ENCODE measurements at places on chromosomes 7 and 10.

DNA sequence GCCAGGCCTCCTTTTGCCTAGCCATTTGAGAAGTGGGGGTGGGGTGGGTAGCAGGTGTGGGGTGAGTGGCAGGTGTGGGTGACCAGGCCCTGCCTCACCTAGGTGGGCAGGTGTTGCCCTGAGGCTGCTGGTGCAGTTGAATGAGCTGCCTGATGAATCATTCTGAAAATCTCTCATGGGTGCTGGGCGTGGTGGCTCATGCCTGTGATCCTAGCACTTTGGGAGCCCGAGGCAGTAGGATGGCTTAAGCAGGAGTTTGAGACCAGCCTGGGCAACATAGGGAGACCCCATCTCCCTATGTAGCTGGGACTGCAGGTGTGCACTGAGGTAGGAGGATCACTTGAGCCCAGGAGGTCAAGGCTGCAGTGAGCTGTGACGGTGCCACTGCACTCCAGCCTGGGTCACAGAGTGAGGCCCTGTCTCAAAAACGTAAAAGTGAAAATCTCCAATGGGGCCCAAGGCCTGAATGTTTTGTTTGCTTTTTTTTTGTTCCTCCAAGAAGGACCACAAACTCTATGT, 17.7 kb downstream of the TSPAN14 start:
- H3K36me3 ChIP-seq: no peaks in the 10 kb centered on the region
- no peaks in the 10 kb centered on the region for H3K27me3 ChIP-seq
- H3K4me1 ChIP-seq: peaks cover 4% of the 10 kb centered on the region
- no peak overlapping the region for H3K27ac ChIP-seq
- no peak overlapping the region for H3K4me3 ChIP-seq

GRCh38 chr7:132280335-132280734, 295.9 kb downstream of the PLXNA4 start:
- H3K4me3 ChIP-seq: no peak overlapping the region
- H3K27ac ChIP-seq: no peak overlapping the region
- no peak for DNase-seq

GRCh38 chr10:18104223-18104872, 35.9 kb upstream of the CACNB2 start:
- no peak overlapping the region for H3K4me3 ChIP-seq
- no peaks in the 10 kb centered on the region for H3K27me3 ChIP-seq
- peak; percentile 64 for DNase-seq
- no peaks in the 10 kb centered on the region for H3K4me1 ChIP-seq
- H3K36me3 ChIP-seq: no peaks in the 10 kb centered on the region

DNA sequence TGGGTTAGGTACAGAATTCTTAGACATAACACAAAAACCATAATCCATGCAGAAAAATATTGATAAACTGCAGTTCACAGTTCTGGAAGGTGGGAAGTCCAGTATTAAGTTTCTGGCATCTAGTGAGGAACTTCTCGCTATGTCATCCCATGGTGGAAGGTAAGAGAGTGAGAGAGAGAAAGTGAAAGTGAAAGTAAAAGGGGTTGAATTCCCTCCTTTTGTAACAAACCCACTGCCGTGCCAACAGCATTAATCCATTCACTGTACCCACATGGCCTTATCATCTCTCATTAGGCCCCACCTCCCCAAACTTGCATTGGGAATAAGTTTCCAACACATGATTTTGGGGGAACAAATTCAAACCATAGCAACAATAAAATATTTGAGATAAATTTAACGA, 17.1 kb downstream of the ZNF485 start:
- no peaks in the 10 kb centered on the region for H3K36me3 ChIP-seq
- no peak overlapping the region for H3K27ac ChIP-seq
- H3K4me1 ChIP-seq: no peaks in the 10 kb centered on the region
- no peaks in the 10 kb centered on the region for H3K27me3 ChIP-seq
- no peak for DNase-seq

- H3K27me3 ChIP-seq: no peaks in the 10 kb centered on the region
- no peaks in the 10 kb centered on the region for H3K36me3 ChIP-seq
- DNase-seq: no peak
Observed at GRCh38 chr10:118842843-118843624, 88.3 kb upstream of the CACUL1 start.
